ENCODE measurements at places on chromosomes 4 and X.

DNA sequence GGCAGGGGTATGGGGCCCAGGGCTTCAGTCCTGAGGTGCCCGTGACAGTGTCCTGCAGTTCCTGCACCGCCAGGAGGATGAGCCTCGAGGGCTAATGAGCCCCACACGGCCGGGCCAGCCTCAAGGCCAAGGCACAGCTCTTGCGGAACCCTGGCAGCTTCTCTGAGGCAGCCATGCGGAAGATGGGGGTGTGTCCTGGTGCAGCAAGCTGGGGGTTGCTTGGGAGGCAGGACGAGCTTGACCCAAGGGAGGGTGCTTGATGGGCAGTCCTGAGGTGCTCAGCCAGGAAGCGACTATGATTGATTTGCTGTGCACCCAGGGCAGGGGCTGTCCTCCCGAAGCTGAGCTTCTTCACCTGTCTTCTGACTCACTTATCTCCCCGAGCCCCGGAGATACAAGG is 9.1 kb upstream of the FGFR3 start:
- no peak for DNase-seq

DNA sequence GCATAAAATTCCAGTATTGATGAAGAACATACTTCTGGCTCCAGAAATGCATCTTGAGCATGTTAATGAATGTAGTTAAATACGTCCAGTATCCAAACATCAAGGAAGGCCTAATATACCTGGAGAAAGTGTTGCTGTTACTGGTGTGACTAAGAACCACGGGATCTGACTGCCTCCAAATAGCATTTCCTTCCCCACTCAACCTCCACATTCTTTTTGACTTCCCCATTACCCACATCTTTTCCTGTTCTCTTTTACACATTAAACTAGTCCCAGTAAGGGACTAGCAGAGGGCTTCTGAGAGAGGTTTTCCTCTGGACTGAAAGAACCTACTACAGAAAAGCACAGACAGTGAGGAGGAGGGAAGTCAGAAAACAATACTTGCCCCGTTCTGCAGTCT is 482.8 kb upstream of the HTR2C start:
- no peak for DNase-seq

DNA sequence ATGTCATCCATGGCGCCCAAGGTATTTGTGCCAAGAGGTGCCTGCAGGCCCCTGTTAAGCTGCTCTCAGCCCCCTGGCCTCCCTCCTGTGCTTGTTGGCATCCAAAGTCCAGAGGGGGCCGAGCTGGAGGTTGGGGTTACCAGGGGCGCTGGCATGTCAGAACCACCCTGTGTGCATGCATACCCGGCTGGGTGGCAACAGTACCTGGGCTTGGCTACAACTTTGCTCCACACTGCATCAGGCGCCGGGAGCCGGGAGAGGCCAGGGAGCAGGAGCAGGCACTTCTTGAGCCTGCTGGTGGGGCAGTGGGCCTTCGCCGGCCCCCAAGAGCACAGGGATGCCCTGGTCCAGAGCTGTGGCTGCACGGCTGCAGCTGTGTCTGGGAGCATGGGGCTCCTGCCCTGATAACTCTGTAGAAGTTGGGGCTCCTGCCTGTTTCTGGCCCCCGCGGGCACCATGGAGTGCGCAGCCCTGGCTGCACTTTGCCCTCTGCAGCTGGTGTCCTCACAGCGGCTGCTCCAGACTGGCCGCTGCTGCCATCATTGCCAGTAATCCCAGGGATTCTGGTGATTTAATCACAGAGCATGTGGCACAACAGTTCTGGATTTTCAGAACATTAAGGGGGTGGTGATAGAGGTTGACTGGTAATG is 130.3 kb downstream of the ARHGAP10 start:
- DNase-seq, result no peak

GRCh38 chrX:134622813-134623185 is 35.5 kb downstream of the PLAC1 start:
- no peak for DNase-seq

DNA sequence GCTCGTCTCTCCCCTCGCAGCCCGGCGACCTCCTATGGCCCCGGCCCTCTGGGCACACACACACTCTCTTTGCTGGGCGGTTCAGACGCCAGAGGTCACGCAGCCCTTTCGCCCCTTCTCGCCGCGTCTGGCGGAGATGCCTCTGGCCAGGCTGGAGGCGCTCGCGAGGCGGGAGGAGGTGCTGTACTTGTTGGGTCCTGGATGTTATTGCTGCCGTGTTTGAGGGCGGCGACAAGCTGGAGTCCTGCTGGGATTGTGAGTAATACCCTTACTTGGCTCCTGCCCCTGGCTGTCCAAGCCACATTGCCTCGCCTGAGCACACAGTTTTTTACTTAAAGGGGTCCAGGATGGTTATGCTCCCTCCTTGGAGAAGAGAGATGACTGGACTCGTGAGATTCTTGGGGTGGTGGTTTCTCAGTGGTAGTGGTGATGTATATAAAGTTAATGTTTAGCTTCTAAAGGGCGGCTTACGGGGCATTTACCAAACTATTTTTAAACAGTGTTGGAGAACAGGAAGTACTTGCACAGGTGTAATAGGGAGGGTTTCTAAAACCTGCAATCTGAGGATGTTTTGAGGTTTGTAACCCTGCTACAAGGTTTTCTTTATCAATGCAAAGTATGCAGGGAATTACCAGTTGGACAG is 572 bp downstream of the USP53 start:
- peak; percentile 61 for DNase-seq

DNA sequence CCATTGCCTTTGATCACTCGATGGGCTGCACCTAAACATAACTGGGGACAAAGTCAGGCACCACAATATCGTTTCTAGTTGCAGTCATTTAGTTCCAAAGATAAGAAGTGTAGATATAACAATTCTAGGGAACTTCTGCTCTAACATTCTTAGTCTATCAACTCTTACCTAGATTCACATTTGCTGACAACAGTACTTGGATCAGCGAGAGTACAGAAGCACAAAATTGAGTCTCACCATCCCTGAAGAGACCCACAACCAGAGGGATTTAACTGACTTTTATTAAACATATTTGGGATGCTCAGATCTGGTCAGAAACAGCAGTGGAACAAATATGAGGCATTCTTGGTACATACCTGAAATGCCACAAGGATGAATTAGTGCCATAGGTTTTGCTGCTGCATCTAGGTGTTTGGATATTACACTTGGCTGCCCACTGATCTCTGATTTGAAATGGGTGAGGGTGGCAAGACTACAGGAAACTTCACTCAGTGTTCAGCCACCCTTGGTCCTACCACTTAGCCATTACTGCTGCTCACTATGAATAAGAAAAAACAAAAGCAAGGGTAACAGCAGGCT is 28.9 kb upstream of the HUWE1 start:
- DNase-seq, result no peak

DNA sequence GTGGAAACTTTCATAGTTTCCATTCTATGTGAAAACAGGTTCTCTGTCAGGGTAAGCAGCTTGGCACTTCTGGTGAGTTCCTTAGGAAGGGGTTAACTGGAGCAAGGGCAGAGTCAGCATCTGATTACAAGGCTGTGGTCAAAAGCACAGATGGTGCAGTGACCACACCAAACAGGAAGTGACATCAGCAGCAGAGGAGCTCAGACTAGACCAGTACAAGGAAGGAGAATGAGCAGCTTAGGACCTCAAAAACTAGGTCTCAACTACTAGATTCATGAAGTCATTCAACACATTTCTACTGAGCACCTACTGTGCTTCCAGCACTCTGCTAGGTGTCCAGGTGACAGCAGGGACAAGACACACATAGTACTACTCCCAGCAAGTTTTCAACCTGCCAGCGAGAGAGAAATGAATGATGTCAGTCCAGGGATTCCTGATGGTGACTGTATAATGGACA is 130.2 kb downstream of the AMELX start:
- no peak for DNase-seq

GRCh38 chr4:153151535-153152455 is 52.4 kb upstream of the TRIM2 start:
- DNase-seq, result peak; percentile 52

GRCh38 chr4:184528051-184528450 is 53.7 kb upstream of the IRF2 start:
- no peak for DNase-seq

GRCh38 chr4:69073375-69073774 is 22.9 kb upstream of the UGT2B7 start:
- DNase-seq, result no peak

GRCh38 chr4:69776696-69777095 is 16.3 kb upstream of the SULT1B1 start:
- no peak for DNase-seq

DNA sequence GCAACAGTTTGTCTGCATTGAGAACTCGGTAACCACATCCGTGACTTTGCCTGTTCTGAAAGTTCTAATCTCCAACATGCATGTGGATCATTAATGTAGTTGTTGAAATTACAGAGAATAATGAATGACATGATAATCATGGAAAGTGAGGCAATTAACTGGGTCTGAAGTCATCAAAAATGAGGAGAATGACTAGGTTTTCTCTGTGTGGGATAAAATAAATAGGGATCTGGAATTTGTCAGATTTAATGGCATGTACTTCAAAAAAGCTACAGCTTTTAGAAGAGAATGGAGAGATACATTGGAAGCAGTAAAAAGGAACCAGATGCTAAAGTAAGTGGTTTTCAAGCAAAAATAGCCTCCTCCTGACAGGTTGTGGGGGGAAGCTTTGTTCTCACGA is 59.3 kb downstream of the AFM start:
- DNase-seq, result no peak

Measured in stimulated activated CD4-positive, alpha-beta T cell treated with anti-CD3 and anti-CD28 coated beads, Interleukin-4, amount 100 ng/mL, for 1 hour (primary cell).